Activated CD8-positive, alpha-beta T cell treated with anti-CD3 and anti-CD28 coated beads, Interleukin-2, amount 10 ng/mL, durations not matched to agents 7 days and 5 days (primary cell): ENCODE measurements at places on chromosomes 6 and 20.

GRCh38 chr6:115545672-115545986 is 515.1 kb downstream of the FRK start:
- H3K27ac ChIP-seq, result no peak overlapping the region
- no peaks in the 10 kb centered on the region for H3K27me3 ChIP-seq
- no peak overlapping the region for H3K4me3 ChIP-seq
- H3K4me1 ChIP-seq, result no peaks in the 10 kb centered on the region
- H3K36me3 ChIP-seq, result no peaks in the 10 kb centered on the region

DNA sequence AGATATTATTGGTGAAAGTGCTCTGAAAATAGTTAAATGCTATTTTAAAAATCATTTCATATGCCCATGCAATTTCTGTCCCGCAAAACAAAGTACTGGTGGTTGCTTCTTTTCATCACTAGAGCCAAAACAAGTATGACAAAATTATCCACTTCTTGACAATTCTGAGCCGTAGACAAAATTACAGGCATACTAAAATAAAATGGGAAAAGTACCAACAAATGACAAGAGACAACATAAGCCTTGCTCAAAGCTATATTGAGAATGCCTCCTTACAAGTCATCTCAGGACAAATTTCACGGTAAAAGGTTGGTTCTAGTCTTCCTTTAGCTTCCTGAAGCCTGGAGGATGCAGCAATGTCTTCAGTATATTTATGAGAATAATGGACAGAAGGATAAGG is 28.9 kb downstream of the NDRG3 start:
- no peak overlapping the region for H3K4me3 ChIP-seq
- H3K36me3 ChIP-seq, result peaks cover 8% of the 10 kb centered on the region
- DNase-seq, result no peak
- H3K27me3 ChIP-seq, result no peaks in the 10 kb centered on the region
- H3K4me1 ChIP-seq, result peaks cover 5% of the 10 kb centered on the region

GRCh38 chr6:30938730-30939129 is 2.0 kb upstream of the MUCL3 start:
- no peak overlapping the region for H3K27ac ChIP-seq
- no peak for DNase-seq
- H3K36me3 ChIP-seq, result no peaks in the 10 kb centered on the region
- H3K4me3 ChIP-seq, result no peak overlapping the region

DNA sequence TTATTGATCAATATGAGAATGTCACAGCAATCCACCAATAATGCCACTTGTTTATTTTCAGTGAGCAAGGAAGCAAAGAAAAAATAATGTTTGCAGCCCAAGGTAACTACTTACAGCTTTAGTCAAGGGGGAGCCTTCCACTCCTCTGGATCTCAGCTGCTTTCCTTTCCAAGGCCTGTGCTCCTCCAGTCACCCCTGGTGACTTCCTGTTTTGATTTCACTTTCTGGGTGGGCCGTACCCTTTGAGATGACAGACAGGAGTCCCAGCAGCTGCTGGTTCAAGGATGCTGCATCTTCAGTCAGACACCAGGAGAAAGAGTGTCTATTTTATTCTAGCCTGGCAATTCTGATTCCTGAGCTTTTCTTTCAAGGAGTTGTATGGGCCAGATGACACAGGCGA is 5.6 kb upstream of the VNN2 start:
- peaks cover 11% of the 10 kb centered on the region for H3K36me3 ChIP-seq
- peak overlapping the region; percentile 76 for H3K4me3 ChIP-seq
- no peaks in the 10 kb centered on the region for H3K27me3 ChIP-seq
- H3K27ac ChIP-seq, result peak overlapping the region; percentile 74
- peak; percentile 77 for DNase-seq
- H3K4me1 ChIP-seq, result peaks cover 40% of the 10 kb centered on the region

- H3K4me1 ChIP-seq, result peaks cover 82% of the 10 kb centered on the region
- H3K36me3 ChIP-seq, result peaks cover 52% of the 10 kb centered on the region
- no peak overlapping the region for H3K27ac ChIP-seq
- no peak for DNase-seq
- H3K27me3 ChIP-seq, result no peaks in the 10 kb centered on the region
- H3K4me3 ChIP-seq, result no peak overlapping the region
Measured at GRCh38 chr6:158793432-158793831, 25.7 kb downstream of the EZR start.
